ENCODE measurements at places on chromosomes 2 and 18.

DNA sequence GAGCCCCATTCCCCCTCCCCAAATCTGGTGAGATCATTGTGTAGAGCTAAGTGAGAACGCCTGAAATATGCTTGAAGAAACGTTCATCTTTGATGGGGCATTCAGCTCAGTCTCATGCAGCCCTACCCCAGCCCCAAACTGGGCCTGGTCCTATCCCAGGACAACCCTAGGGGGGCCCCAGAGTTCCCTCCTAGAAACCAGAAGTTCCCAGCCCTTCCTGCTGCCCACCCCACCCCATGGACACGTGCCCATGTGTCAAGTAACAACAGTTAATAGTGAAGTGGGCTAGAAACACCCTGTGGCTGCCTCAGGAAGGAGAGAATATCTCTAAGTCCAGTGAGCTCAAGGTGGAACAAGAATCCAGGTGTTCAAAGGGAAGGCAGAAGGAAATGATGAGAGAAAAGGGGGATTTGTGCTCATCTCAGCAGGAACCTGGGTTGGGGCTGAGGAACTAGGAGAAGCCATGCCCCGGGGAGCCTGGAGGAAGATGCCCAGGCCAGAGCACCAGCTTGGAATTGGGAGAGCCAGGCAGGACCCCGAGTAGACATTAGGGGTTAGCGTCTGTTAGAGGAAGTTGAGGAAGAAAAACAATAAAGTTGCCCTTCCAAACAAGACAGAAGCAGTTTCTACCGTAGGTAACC is 20.1 kb upstream of the SLC20A1 start:
- DNase-seq, result no peak

GRCh38 chr2:144430722-144431391 is 89.1 kb downstream of the ZEB2 start:
- peak; percentile 99 for DNase-seq

GRCh38 chr2:169637620-169638019 is 53.5 kb downstream of the PPIG start:
- DNase-seq, result peak; percentile 88

DNA sequence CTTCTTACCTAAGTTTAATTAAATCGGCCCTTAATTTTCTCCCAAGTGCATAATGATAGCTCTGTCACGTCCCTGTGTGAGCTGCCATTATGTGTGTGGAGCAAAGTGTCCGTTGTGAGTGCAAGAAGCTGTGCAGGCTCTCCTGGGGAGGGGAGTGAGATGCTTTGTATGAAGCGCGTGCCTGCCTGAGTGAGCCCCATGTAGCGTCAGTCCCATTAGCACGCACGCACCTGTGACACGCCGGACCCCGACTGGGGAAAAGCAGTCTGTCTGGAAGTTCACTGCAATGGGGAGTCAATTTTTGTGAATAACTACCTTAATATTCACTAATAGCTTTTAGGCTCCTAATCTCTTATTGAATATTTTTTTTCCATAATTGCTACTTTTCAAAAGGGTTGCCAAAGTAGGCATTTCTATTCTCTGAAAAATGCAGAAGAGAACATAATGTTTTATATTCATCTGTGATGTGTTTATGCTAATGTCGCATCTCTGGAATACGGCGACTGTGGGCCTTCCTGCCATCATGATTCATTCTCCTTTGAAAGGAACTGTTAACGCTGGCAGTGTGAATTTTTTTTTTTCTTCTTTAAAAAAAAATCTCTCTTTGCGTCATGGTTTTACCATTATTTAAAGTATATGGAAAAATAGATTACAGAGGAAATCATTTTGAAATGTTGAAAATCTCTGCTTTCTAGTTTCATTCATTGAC is 157.7 kb downstream of the COL4A4 start:
- no peak for DNase-seq

GRCh38 chr2:210303498-210303897 is 11.5 kb downstream of the MYL1 start:
- no peak for DNase-seq

GRCh38 chr2:144596073-144596871 is 76.4 kb upstream of the ZEB2 start:
- DNase-seq, result peak; percentile 84

DNA sequence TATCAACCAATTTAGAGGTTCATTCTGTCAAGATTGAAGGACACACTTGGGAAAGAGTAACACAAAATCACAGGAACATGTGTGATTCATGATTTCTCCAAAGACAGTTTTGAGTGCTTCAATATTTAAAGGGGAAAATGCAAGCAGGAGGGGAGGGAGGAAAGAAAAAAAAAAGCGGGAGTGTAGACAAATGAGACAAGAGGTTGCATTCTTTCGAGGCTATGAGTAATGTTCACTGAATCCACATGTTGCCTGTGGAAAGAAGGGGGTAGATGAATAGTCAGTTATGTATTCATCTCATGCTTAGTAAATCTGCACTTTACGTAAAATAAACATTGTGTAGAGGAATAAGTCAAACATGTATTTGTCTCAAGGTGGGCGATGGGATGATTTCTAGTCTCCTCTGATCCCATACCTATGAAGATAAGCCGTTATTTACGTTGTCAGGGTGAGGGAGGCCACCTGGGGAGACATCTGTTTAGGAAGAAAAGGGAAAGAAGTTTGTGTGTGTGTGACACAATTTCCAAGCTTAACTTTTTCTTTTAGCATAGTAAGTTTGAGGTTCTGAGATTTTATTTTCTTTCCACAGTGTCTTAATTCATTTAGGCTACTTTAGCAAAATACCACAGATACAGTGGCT is 211.0 kb upstream of the ZC3H15 start:
- DNase-seq, result peak; percentile 20

DNA sequence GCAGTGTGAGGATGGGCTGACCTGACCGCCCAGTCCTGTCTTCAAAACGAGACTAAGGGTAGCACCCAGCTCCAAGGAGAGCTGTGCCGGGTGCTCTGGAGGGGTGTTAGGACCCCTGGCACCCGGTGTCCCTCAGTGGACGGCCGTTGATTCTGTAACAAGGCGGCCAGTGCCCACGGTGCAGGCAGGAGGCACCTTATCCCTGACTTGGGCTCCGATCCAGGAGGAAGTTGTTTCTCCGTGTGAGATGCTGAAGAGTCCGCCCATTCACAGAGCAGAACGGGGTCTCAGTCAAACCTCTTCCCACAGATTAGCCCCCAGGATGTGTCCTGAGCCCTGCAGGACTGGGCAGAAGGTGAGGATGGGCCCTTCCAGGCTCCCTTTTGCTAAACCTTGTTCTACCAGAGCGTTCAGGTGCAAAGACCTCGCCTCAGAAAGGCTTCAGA is 123.0 kb downstream of the NFATC1 start:
- DNase-seq, result no peak

- DNase-seq, result no peak
These were observed 293.4 kb upstream of the CHST9 start for GRCh38 chr18:27478459-27478858.

GRCh38 chr2:38246105-38246504 is 131.0 kb downstream of the ATL2 start:
- no peak for DNase-seq

- DNase-seq, result no peak
These were observed 132.8 kb downstream of the CYP26B1 start for GRCh38 chr2:72014831-72015230.

DNA sequence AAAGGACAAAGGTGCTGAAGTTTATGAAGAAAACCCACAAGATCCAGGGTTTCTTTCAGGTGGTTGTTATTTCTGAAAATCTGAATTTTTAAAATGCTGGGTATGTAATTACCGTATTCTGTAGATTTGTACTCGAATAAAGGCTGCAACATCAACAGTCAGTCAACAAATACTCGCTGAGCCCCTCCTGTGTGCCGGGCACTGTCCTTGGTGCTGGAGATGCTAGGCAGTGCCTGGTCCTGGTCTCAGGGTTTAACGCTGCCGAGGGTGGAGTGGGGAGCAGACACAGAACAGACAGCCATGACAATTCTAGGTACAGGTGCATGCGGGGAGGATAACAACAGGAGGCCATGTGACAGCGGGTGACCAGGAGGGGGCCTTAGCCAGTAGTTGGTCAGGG is 27.2 kb upstream of the PDIA6 start:
- peak; percentile 17 for DNase-seq

DNA sequence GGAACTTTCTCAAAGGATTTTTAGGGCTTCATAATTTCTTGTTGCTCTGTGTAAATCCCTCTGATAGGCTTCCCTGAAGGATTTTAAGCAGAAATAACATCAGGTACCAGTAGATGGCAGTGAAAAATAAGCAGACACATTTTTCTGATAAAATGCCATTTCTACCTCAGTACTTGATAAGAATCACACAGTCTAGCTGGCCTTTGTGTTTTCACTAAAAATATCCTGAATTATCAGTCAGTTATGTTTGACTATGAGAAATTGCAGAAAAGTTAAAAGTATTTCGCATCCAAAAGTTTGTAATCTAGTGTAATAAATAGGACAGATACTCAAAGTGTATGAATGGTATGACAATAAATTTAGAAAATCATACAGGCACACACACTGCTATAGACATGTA is 68.7 kb downstream of the DNAJC10 start:
- peak; percentile 61 for DNase-seq

DNA sequence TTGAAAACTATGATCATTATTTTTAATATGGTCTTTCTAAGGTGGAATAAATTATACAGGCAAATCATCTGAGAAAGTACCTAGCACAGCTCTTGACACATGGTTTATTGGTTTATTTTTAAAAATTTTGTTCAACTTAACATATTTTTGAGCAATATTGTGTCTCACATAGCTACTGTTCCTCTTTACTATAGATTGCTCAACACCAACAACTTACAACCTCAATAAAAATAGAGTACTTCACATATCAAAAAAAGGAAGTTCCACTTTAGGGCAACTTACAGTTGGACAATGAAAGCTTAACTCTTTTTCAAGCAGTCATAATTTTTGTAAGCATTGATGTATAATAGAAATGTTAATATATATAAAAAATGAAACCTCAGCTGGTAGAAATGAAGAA is 440.9 kb upstream of the UBE2E3 start:
- DNase-seq, result no peak

DNA sequence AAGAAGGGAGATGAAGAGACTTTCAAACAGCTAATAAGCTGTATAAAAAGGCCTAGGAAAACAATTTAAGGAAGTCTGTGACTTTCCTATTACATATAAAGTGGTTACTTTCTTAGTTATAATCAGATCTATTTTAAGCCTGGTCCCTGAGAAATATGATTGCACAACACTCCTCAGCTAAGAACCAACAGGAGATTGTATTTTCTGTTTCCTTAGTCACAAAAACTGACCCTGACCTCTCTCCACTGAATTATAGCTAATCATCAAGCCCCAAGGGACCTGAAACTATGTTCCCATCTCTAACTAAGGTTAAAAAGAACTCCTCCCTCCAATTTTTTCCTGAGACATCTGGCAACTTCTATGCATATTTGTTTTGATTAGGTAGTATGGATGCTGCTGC is 106.9 kb downstream of the ROCK1 start:
- peak; percentile 92 for DNase-seq

GRCh38 chr18:53605198-53605597 is 619.3 kb downstream of the MBD2 start:
- DNase-seq, result no peak

DNA sequence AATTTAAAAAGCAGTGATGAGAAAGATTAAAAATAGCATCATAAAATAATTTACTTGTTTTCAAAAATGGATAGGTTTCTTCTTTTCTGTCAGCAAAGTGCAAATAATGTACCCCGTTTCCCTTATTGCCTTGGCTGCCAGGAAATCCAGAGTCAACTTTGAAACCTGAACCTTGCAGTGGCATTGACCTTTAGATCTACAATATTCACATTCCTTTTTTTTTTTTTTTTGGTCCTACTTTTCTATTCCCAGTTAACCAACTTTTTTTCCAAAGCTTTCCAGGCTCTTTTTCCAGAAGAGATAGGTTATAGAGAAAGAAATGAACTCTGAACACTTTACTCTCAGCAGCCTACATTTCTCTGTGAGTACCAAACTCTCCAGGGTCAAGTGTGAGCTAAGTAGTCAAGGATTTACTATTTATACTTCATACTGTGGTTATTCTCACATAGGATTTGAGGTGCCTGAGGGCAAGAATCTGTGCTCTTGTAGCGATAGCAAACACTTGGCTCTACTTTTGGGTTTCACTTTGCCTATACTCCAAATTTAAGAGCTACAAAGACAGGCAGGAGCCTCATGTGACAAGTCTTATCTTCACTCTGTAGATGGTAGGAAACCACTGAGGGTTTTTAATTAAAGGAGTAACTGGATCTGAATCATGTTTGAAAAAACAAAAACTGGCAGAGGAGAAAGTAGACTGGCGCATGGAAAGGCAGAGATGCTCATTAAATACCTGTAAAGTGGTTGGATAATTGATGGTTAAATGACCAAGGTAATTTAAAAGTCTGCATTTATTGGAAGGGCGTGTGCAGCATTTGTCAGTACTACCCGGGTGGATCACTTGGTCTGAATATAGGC is 63.2 kb upstream of the TMEM17 start:
- peak; percentile 33 for DNase-seq

DNA sequence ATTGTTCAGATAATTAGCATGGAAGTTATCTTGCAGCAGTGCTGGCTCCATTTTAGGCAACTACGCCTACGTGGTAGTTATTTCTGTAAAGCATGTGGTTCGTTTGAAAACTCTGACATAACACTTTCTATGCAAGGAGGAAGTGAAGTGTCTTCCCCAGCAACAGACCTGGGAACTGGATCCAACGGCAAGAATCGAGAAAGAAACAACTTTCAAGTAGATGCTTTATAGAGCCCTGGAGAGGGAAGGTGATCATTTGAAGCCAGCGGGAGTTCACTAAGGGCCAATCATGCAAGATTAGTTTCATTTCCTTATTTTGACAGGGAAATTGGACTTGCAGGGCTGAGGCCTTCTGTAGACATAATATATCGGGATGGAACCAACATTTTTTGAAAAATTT is 218.3 kb downstream of the ACKR3 start:
- no peak for DNase-seq

DNA sequence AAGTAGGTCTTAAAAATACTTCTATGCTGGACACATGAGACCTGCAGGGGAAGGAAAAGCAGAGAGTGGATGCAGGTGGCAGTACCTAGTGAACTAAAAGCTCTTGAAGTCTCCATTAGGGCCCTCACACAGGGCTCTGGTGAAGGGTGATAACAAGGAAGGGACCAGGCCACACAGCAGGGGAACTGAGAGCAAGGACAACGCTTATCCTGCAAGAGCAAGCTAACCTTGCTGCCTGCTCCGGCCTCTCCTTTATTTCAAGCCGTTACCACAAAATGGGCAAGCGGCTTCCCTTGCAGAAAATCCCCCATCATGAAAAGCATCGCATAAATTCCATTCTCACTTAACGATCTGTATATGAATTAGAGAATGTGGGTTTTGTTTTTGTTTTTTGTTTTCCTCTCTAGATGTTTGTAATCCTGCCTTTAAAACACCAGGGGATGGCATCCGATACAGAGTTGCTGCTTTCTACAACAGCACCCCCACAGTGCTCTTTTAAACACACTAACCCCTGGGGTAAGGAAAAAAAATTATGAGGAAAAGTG is 64.5 kb downstream of the CACNB4 start:
- no peak for DNase-seq
